Anterior cingulate cortex (tissue), 58 donors: ENCODE measurements at places on chromosomes 4 and X.

DNA sequence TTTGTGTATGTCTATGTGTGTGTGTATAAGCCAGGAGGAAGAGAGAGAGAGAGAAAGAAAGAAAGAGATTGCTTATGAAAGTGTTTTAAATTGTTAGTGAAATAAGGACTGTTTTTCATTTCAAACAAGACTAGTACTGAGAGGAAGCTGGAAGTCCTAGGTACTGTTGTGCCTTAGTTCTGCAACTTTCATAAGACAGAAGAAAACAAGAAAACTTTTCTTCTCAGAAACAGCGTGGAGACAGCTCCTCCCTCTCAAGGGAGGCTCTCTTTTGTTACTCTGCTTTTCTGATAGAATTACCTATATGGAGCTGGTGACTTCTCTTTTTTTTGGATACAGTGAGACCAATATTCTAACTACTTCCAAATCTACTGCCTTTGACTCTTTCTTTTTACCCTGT is 62.5 kb downstream of the BANK1 start:
- no peak for DNase-seq

- no peak for DNase-seq
Observed at GRCh38 chrX:30513284-30513683, 64.3 kb downstream of the TASL start.

GRCh38 chr4:119763386-119763785 is 134.8 kb upstream of the PDE5A start:
- DNase-seq = no peak

- DNase-seq = no peak
Observed at GRCh38 chr4:3201718-3202702, 46.9 kb upstream of the MSANTD1 start.

- DNase-seq = no peak
Observed at GRCh38 chr4:184856277-184856609, 30.5 kb upstream of the ACSL1 start.

DNA sequence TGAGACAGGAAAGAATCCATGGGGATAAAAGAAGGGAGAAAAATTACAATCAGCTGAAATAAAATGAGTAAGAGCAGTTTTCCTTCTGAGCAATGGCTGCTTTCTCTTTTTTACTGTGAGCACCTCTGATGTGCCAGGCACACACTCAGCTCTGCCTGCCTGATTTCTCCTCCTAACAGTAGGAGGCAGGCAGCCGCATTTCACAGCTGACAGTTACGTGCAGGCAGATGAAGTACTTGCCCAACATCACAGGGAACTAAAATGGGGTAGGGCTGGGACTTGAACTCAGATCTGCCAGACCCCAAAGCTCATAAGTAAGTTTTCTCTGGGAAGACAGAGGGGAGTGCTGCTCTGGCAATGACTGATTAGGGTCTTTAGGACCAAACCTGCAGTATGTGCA is 54.6 kb downstream of the C4orf50 start:
- no peak for DNase-seq

- no peak for DNase-seq
Observed at GRCh38 chr4:5843573-5844530, 49.0 kb downstream of the CRMP1 start.

DNA sequence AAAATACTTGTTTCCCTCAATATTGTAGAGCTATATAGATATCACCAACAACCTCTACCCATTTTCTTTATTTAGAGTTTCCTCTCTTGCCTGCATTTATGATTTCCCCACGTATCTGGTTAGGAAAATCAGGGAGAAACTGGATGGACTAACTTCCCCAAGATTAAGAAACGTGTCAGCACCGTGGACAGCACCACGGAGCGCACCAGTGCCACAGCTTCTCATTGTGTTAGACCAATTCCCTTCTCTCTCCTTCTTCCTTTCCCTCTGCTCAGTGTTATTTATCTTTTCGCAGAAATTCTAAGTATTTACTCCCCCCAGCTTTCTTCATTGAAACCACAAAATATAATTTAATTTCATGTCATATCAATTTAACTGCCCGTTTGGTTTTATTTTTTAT is 568.6 kb upstream of the BOD1L1 start:
- DNase-seq = no peak

GRCh38 chr4:86909546-86910295 is 17.5 kb upstream of the C4orf36 start:
- DNase-seq = no peak
